ENCODE measurements at places on chromosomes 13 and 19. TPM values are rescaled to one million over a fixed set of nuclear protein-coding genes. Genes with fewer than 3 reads are reported as not detected.

DNA sequence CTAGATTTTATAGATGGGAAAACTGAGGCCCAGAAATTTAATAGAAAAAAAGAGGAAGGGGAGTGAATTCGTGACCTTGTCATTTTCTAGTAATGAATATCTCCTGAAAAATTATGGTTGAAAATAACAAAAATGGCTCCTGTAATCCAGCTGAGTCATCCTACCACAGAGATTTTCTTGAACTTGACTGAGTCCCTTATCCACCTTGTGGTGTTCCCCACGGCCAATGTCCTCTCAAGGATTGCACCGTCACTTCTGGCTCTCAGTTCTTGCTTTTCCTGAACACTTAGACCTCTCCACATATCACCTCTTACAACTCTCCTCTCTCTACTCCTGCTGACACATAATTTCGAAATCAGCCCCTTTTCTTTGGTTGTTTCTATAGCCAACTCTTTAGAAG, 1.2 kb upstream of the KATNAL1 start:
- H3K4me1 ChIP-seq: peaks cover 7% of the 10 kb centered on the region
- H3K27me3 ChIP-seq: no peaks in the 10 kb centered on the region
- no peak overlapping the region for H3K4me3 ChIP-seq

Gene CADM4
- total RNA-seq: 5.8 TPM

GRCh38 chr13:76822698-76823267, 63.4 kb downstream of the KCTD12 start:
- no peaks in the 10 kb centered on the region for H3K4me1 ChIP-seq
- no peak overlapping the region for H3K4me3 ChIP-seq
- no peaks in the 10 kb centered on the region for H3K27me3 ChIP-seq
- H3K27ac ChIP-seq: no peak overlapping the region

DNA sequence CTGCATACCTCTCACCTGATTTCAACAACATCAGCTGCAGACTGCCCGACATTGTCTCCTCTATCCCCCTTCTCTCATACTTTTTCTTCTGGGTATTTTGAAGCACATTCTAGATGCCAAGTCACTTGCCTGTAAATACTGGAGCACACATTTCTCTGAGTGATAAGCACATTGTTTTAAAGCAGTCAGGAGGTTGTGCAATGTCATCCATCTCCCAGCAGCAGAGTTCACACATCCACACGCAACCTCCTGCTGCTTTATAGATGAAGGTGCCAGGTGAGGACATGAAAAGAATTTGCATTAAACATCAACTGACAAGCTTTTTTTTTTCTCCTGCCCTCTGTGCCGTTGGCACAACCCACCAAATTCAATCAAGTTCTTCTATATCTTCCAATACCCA, 5.5 kb downstream of the UPK1A start:
- H3K27ac ChIP-seq: no peak overlapping the region
- DNase-seq: no peak
- no peak overlapping the region for H3K4me3 ChIP-seq
- H3K36me3 ChIP-seq: no peaks in the 10 kb centered on the region
- no peaks in the 10 kb centered on the region for H3K4me1 ChIP-seq

Gene OR7A17
- total RNA-seq: not detected

GRCh38 chr13:40665126-40666044, 1.1 kb downstream of the FOXO1 start:
- peak overlapping the region; percentile 76 for H3K4me3 ChIP-seq
- DNase-seq: peak; percentile 58
- no peaks in the 10 kb centered on the region for H3K36me3 ChIP-seq
- no peaks in the 10 kb centered on the region for H3K27me3 ChIP-seq

Data from colonic mucosa (tissue), 4 donors.